Neuronal stem cell (in vitro differentiated cells): ENCODE measurements at places on chromosomes 1 and 21.

DNA sequence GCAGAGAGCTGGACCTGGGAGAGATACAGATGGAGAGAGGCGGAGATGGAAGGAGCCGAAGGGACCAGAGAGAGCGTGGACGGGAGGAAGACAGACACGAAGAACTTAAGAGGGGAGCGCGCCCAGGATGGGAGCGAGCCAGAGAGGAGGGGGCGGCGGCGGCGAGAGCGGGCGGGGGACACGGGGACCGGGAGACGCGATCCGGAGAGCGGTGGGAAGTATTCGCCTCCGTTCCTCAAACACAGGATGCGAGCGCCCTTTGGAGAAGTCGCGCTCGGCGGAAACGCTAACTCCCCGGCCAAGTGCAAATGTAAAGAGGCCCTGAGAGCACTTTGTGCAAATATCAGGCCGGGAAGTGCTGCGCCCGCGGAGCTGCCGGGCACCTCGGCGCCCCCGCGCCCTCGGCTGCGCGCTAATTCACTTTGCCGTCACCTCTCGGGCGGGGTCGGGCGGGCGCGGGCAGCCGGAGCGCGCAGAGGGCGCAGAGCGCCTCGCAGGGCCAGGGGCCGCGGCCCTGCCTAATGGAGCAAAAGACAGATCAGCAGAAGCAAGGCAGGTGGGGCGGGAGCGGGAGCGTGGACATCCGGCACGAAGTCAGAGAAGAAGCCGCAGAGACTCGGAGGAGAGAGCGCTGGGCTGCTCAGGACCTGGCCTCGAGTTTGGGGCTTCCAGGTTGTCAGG, 281.2 kb downstream of the RRAGC start:
- DNase-seq = no peak

DNA sequence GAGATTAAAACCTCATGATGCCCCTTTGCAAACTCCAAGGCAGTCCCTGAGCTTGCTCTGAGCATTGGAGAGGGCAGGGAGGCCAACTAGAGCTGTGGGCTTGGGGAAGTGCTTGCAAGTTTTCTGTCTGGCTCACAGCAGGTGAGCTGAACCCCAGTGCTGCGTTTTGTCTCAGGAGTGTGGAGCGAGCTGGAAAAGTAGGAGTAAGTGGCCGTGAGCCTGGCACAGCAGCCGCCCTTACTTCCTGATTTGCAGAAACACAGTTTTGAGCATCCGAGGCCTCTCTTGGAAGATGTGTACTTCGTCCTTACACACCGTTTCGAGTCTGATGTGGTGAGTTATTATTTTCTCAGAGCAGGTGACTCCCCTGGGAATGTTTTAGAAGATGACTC, 221.2 kb upstream of the C1orf174 start:
- DNase-seq = no peak

- no peak for DNase-seq
Observed at GRCh38 chr1:36258960-36259344, 34.7 kb downstream of the THRAP3 start.

DNA sequence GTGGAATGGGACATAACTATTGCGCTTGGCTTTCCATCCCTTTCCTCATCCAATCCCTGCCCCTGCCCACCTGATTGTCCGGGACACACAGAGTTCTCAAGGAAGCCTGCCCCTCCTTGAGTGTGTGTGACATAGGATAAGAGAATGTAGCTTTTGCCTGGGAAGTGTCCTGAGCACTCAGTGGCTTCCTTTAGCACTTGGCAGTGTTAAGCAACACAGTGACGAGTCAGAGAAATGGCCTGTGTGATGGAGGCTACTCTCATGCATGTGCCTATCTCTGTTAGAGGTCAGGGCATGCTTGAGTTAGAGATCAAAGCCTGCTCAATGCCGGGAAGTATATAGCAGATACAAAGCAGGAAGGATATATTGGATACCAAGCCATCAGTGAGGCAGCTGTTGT, 289.5 kb downstream of the SIPA1L2 start:
- no peak for DNase-seq

- DNase-seq = no peak
Observed at GRCh38 chr1:24503870-24504523, 1.4 kb downstream of the RCAN3 start.
